Hematopoietic multipotent progenitor cell treated with erythropoietin and hydrocortisone succinate and interleukin-3 and kit ligand, for 17 days (in vitro differentiated cells): ENCODE measurements at places on chromosomes 7 and 10.

GRCh38 chr10:118790058-118790457 is 35.3 kb upstream of the CACUL1 start:
- DNase-seq, result no peak

- DNase-seq, result peak; percentile 58
Measured at GRCh38 chr7:149624006-149624405, 126.4 kb upstream of the ZNF746 start.

GRCh38 chr10:45061982-45062381 is 61.3 kb downstream of the ZNF22 start:
- DNase-seq, result no peak

DNA sequence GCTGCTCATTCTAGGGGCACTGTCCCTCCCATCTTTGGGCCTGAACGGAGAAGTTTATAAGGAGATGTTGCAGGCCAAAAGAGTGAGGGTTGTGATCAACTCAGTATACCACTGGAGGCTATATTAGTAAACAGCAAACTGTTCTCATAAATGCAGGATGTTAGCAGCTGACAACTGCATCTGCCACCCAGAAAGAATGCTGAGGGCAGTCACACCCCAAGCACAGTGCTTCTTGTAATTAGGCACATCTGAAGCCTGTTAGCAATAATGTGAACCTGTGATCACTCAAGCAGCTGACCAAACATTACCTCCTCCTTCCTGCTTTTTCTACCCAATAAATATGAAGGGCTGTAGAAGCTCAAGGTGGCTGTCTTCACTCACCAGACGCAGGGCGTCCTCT is 38.4 kb upstream of the ZNF138 start:
- DNase-seq, result no peak

GRCh38 chr7:108002726-108003598 is at the start of gene LAMB1:
TSS of gene LAMB1 (minus strand) at chr7:108003161. CDS start at chr7:108002885, 276 bp downstream.
- no peak for DNase-seq

DNA sequence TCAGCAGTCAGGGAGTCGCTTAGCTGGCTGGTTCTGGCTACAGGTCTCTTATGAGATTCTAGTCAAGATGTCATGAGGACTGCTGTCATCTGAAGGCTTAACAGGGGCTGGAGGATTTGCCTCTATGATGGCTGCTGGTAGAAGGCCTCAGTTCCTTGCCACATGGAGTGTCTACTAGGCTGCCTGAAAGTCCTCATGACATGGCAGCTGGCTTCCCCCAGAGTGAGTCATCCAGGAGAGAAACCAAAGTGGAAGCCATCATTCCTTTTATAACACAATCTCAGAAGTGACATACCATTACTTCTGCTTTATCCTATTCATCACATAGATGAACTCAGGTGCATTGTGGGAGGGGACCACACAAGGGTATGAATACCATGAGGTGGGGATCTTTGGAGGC is 75.1 kb downstream of the EXOC6 start:
- no peak for DNase-seq

DNA sequence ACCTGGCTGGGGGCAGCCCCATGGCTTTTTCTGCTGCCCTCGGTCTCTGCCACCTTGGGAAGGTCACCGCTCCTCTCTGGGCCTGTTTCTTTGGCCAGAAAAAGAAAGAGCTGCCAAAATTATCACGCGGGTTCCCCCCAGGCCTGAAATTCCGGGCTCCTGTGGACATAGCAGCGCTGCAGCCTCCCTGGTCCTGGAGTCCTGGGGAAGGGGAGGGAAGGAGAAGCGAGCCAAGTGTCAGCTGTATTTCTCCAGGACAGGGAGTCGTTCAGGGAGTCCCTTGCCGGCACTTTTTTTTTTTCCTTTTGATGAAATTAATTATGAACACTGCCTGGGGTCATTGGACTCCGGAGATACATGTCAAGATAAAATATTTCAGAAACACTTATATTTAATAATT is 152.3 kb upstream of the GPR26 start:
- DNase-seq, result no peak

- no peak for DNase-seq
Measured at GRCh38 chr7:27295236-27295635, 52.6 kb downstream of the EVX1 start.

DNA sequence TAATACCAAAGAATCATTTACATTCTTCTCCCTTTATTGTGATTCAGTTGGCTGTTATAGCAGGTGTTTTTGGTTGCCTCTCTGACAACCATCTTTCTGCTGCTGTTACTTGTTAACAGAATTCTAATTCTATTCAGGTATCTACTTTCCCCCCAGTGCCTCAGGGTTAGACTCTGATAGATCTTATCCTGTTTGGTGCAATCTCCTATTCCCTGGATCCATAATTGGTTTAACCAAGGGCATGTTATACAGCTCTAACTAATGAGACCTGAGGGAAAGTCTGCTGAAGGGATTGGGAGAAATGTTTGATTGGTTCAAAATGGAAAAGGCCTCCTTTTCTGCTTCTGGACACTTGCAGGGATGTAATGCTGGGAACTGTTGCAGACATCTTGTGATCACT is 161.5 kb downstream of the GPR158 start:
- no peak for DNase-seq

- no peak for DNase-seq
Measured at GRCh38 chr7:20350518-20350951, 19.8 kb downstream of the ITGB8 start.

GRCh38 chr7:353746-354325 is 63.9 kb downstream of the FOXL3 start:
- DNase-seq, result no peak

DNA sequence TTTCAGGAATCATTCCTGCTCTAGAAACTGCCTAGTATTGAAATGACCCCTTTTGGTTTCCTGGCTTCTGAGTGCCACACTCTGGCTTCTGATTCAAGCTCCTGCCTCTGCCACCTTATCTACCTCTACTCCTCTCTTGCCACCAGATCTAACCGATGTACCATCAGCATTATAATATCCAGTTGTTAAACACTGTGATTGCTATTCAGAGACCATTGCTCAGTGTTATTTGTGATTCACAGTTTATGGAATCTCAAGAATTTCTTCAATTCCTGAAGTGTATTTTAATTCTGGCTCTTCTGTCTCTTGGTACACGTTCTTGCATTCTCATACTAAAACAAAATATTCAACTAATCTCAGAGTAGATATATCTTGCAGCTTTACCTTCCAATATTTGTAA is 88.7 kb downstream of the DYNC1I1 start:
- no peak for DNase-seq

DNA sequence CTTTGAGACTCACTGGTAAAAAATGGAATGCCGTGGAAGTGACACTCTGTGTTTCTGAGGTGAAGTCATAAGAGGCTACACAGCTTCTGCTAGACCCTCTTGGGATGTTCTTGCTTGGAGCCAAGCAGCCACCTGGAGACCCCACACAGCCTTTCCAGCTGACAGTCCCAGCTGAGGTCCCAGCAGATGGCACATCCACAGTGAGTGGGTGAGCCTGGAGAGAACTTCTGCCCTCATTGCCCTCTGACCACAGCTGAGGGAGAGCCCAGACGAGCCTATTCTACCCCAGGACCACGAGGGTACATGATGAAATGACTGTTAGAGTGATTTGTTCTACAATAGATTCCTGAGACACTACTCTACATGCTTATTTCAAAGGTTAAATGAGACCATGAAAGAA is 44.3 kb downstream of the CXCL12 start:
- no peak for DNase-seq

- no peak for DNase-seq
Measured at GRCh38 chr10:122186816-122187810, 84.0 kb upstream of the BTBD16 start.

DNA sequence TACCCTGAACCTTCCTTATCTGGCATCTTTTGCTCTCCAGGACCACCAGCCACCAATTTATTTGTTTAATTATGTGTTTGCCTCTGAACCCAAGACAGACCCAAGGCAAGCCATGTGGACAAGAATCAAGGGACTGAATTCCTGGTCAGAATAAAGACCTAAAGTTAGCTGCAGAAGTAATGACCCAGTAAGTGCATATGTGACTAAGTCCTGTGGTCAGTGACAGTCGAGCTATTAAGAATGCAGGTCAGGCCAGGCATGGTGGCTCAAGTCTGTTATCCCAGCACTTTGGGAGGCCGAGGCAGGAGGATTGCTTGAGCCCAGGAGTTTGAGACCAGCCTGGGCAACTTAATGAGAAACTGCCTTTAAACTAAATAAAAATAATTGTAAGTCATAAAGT is 139.4 kb downstream of the CCDC71L start:
- no peak for DNase-seq

- DNase-seq, result no peak
Measured at GRCh38 chr7:158075633-158076001, 512.0 kb downstream of the PTPRN2 start.
